ENCODE measurements at places on chromosomes 11 and 22.

DNA sequence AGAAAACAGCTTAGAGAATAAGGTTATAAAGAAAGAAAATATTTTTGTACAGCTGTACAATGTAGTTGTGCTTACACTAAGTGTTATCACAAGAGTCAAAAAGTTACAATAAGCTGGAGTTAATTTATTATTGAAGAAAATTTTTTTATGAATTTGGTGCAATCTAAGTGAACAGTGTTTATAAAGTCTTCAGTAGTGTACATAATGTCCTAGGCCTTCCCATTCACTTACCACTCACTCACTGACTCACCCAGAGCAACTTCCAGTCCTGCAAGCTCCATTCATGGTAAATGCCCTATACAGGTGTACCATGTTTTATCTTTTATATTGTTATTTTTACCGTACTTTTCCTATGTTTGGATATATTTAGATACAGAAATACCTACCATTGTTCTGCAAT is 34.7 kb downstream of the GDPD4 start:
- DNase-seq, result no peak

GRCh38 chr11:111766834-111767142 is 599 bp upstream of the PPP2R1B start:
- DNase-seq, result no peak

DNA sequence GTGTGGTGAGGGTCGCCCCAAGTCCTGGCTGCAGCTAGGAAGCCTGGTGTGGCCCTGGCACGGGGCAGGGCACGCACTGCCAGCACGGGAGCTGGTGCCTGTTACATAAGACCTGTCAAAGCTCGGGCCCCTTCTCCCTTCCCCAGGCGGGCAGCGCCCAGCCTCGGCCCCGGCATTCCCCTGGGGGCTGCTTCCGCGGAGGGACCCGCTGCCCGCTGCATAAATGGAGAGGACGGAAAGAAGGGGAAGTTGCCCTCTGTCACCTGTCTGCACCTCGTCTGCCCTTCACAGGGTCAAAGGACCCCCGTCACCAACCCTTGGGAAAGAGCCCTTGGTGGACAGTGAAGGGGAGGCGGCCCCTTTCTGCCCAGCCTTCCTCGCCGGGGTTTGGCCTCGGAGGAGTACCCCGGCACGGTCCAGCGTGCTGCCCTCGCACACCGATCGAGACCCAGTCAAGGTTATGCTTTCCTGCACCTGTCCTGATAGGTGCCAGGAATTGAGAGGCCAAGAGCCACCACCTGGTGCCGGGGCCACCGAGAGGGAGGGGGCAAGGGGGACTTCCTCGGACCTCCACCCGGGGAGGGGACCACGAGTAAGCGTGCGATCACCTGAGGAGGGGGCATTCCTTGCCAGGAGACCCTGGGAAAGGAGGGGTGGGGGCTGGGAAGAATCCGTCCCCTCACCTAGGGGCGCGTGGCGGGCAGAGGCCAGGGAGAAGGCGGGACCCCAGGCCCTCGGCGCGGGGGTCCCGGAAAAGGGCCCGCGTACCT is 16.8 kb upstream of the MFRP start:
- no peak for DNase-seq

- no peak for DNase-seq
These were observed 87.2 kb downstream of the C11orf91 start for GRCh38 chr11:33613404-33613803.

DNA sequence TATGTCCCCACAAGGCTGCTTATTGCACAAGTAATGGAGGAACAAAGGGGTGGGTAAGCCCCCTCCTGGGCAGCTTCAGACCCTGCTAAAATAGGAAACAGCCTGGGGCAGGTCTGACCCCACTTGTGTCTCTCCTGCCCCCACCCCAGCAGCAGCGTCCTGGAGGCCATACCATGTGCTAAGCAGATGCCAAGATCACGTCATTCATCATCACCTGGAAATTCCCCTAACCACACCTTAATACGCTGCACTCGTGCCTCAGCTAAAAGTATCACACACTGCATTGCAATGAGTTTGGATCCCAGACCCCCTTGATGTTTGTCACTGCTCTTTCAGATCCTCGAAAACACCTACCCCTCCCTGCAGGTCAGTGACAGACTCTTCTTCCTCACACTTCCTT is 27.8 kb upstream of the GGTLC2 start:
- no peak for DNase-seq

DNA sequence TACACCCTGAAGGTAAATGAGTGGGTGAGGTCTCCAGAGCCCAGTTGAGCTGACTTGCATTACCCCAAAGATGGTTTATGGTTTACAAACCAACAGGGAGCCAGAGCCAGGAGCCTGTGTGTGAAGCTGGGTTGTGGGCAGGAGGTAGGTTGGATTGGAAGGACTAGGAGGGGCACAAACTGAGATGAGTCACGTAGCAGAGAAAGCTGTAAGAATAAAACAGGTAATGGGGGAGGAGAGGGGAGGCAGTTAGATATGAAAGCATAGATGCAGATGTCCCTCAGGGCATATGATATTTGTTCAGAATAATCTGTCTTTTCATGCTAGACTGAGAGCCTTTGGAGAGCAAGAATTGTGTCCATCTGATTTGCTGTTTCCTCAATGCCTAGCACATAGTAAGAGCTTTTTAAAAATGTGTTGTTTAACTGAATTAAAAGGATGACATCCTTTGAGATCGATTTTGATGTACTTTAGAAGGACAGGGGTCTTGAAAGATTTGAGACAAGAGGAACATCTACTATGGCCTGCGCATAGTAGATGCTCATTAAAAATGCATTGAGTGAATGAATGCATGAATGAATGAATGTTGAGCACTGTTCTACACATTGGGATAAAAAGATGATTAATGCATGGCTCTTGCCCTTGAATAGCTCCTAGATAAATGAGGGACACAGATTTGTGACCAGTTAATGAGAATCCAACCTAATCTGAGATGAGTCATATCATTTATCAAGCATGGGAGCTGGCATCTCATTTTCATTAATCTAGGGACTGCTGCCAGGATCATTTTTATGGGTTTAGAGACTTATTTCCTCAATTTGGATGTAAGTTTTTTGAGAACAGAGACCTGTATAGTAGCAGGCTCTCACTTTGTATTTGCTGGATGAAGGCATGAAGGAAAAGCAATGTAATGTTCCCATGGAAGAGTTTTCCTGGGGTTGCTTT is 175.8 kb upstream of the BDNF start:
- DNase-seq, result no peak

DNA sequence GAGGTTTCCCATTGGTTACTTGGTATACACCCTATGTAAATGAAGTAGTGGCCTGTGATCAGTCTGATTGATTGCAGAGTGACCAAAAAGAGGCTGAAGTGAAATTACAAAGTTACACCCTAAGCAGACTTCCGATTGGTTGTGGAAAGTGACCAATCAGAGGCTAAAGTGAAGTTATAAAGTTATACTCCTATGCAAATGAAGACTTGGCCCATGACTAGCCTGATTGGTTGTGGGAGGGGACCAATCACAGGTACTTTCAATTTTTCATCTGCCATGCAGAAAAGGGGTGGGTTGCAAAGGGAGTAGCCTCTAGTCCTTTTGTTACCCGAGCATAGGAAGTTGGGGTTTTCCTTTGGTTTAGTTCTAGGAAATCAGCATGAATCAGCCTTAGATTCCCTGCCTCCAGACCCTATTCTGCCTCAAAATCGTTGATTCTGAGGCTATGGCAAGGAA is 18.1 kb upstream of the CSTF3 start:
- DNase-seq, result no peak
